ENCODE measurements at places on chromosomes 5 and 9.
A peak's percentile ranks its signal among the peaks of the same experiment; 100 is the strongest.

GRCh38 chr5:134245101-134245604 is 19.3 kb upstream of the PPP2CA start:
- no peak for DNase-seq

DNA sequence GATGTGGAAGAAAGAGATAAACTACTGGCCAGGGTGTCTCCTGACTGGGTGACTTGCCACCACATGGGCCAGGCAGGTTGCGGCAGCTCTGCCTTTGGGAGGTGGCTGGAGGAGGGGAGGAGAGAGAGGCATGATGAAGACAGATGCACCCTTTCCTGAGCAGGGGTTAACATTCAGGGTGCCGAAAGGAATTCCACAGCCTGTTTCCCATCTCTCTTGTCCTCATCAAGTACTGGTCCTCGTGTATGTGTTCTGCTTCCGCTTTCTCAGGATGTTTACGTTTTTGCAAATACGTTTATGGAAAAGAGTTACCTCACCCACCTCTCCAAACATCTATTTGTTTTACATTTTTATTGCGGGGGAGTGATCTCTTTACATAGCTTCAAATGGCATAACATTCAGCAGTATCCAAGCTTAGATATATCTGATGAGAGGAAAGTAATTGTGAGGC is 73.4 kb downstream of the C9orf85 start:
- DNase-seq = no peak

GRCh38 chr9:18598969-18599368 is 125.0 kb downstream of the ADAMTSL1 start:
- DNase-seq = no peak

GRCh38 chr9:128142061-128142460 is 7.2 kb upstream of the LCN2 start:
- DNase-seq = no peak

DNA sequence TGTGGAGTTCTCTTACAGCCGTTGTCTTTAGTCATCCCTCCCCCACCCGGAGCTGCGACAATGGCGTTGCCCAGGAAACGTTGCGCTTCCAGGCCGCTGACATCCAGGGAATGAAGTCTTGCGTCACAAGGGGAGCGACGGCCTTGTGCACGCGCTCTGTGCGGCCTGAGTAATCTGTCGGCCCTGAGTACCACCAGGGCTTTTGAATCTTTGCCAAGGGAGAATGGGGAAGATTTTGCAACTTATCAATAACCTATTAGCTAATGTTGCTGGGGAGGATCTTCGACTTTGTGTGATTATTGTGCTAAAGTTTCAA is at the start of gene SOX30:
Gene SOX30 (minus strand): TSS at position 62 of the 316 bp plus-strand sequence. CDS start 360 bp downstream, outside the sequence.
- DNase-seq = no peak

- no peak for DNase-seq
These were observed 356.9 kb downstream of the SLIT3 start for GRCh38 chr5:168944004-168944403.

- DNase-seq = no peak
These were observed 20.8 kb upstream of the TCERG1 start for GRCh38 chr5:146426305-146426704.

DNA sequence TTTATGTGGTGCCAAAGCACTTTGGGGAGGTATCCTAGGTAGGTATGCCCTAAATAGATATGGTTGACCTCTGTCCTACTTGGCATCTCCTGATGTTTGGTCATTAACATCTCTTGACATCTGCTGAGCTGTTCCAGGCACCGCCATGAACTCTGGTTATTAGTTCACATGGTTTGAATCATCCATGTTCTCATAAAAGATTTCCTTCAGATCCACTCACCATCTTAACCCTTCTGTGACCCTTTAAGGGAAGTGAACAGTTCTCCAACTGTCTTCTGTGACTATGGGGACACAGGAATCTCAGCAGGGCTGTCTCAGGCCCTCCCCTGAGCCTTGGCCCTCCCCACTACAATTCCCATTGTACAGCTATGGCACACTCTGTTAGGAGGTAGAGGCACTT is 167.7 kb downstream of the CDH6 start:
- no peak for DNase-seq

GRCh38 chr9:131784748-131785501 is 45.0 kb upstream of the RAPGEF1 start:
- no peak for DNase-seq

- DNase-seq = no peak
These were observed 253.7 kb upstream of the NFIL3 start for GRCh38 chr9:91677331-91677730.

- no peak for DNase-seq
These were observed 7.6 kb downstream of the BASP1 start for GRCh38 chr5:17224858-17225511.

GRCh38 chr9:68555437-68556150 is 14.9 kb upstream of the TMEM252 start:
- no peak for DNase-seq

DNA sequence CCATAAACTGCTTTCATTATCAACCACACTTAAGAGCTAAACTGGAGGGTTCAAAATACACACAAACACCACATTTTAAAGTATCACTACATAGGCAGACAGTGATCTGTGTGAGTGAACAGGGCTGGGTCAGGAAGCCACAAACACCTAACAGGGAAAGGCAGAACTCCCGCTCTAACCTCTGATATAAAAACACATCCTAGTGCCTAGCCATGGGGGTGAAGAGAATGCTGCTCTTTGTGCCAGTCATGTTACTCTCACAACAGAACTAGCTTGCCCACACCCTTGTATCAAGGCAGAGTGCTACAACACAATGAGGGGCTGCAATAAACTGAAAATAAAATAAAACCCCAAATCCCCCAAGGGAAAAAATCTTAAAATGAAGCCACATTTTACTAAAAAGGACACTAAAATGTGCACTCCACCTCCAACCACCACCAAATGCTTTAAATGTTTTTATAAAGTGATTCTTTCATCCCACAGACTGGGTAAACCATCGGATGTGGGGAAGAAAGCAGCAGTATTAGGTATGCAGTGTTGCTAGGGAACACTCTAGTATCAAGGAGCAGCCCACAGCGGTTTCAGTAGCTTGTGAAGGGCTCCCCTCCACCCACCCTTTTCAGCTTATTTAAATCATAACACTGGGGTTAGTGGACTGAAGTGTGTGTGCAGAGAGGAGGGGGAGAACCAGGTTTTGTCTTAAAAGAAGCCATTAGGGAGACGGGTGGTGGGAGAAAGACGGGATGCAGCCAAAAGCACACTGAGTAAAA is 64.5 kb downstream of the TMEM161B start:
- no peak for DNase-seq

- no peak for DNase-seq
These were observed 134.6 kb upstream of the TUT7 start for GRCh38 chr9:86488794-86489193.

GRCh38 chr9:111891910-111892499 is 4.6 kb upstream of the UGCG start:
- no peak for DNase-seq

- DNase-seq = no peak
These were observed 9.4 kb upstream of the EFNA5 start for GRCh38 chr5:107680099-107680498.

- no peak for DNase-seq
These were observed 2.8 kb downstream of the ZNF608 start for GRCh38 chr5:124743602-124744169.

DNA sequence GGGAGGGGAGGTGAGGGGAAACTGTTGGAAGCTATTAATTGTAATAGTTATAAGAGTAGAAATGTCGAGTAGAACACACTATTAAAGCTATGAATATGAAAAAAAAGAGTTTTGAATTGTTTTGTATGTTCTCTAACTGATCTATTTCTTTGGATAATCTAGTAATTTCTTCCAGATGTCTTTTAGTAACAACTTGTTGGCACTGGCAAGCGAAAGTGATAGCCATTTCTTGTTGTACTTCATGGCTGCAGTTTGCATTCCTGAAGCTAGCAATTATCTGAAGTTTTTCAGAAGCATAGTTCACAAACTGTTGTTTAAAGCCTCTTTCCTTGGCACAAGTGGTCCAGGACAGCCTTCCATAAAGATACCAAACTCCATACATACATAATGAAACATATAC is 49.4 kb upstream of the SPATA31C2 start:
- no peak for DNase-seq

GRCh38 chr9:92608909-92609445 is 61.0 kb downstream of the IPPK start:
- no peak for DNase-seq

DNA sequence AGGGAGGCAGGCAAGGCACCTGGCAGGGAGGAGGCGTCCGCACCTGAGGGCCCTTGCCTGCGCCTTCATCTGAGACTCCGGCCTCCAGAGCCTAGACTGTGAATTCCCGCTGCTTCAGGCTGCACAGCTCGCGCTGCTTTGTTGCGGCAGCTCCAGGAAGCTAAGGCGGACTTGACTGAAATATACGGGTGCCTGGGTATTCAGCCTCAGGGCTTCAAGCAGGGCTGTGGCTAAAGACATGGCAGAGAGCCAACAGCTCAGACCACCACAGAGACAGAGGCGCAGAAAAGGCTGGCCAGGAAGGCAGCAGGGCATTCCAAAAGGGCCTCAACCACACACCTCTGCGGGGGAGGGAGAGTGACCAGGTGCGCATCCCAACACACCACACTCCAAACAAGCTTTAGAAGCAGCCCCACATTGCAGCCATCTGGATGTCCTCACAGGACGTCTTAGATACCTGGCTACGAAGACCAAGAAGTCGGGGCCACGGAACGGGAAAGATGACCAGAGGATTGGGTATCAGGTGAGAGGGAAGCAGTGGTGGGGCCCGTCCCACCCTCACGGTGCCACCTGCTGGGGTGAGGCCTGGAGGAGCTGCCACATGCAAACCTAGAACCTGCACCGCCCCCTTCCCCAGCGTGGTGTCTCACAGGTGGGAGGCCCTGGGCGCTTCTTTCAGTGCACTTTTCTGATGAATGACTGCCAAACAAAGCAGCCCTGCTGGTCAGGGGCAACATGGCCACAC is 1.7 kb upstream of the DPH7 start:
- DNase-seq = no peak

GRCh38 chr5:170603578-170604565 is 100.1 kb downstream of the KCNIP1 start:
- DNase-seq = peak; percentile 62

DNA sequence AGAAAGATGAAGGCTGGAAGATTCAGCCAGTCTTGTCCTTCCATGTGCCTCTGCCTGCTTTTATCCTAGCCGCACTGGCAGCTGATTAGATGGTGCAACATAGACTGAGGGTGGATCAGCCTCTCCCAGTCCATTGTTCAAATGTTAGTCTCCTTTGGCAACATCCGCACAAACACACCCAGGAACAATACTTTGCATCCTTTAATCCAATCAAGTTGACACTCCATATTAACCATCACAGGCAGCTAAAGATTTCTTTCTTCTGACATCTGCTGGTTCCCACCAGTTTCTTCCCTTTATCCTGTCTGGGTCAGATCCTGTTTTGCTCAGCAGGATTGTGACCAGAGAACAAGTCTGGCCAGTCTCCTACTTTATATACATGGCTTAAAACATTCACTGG is 276.5 kb upstream of the TYRP1 start:
- no peak for DNase-seq

- DNase-seq = no peak
These were observed 2.8 kb downstream of the CMBL start for GRCh38 chr5:10304932-10305331.

DNA sequence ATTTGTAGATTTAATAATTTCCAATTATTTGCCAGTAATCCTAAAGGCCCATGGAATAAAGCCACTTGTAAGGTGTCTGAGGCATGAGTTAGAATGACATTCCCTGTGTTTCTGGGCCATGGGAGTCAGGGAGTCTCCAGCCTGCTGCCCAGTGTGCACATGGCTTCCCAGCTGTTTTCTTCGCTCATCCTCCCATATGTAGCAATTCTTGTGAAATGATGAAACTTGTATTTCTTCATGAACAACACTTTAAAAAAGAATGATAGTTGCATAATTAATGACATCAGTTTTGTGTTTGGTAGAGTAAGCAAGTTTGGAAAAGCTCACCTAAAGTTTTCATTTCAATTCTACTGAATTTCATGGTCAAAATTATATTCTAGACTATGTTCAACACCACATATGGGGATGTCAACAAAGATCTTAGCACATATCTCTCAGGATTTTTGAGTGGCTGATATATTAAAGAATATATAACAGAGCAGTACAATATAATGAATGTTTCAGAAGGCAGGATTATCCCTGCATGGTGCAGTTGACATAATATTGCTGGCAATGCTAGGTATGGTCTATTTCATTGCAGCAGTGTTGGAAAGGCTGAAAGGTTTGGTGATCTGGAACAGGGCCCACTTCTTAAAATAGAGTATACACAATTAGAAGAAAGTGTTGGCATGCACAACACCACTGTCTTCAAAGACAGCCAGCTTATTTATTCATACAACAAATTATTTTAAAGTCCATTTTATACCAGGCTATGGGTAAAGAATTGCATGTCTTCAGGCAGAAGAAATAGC is 44.7 kb downstream of the GRIN3A start:
- no peak for DNase-seq

- DNase-seq = no peak
These were observed 104.2 kb upstream of the PANK3 start for GRCh38 chr5:168683247-168683926.

- no peak for DNase-seq
These were observed 352.5 kb upstream of the CYLC2 start for GRCh38 chr9:102642651-102643050.

GRCh38 chr5:67971223-67971830 is 244.2 kb upstream of the PIK3R1 start:
- DNase-seq = no peak

DNA sequence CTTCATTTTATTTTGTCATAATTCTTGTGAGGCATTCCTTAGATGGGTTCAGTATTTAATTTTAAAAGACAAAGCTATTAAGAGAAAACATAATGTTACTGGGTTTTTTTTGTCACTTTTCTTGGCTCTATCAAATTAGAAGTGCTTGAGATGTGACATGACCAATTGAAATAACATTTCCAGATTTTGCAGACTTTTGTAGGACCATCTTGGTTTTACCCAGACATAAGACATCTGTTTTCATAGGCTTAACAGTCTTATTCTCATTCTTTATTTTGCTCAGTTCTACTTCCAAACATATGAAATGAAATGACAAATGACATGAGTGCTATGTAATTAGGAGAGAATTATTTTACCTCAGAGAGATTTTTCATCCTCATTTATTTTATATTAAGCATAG is 19.6 kb downstream of the GPR21 start:
- no peak for DNase-seq

DNA sequence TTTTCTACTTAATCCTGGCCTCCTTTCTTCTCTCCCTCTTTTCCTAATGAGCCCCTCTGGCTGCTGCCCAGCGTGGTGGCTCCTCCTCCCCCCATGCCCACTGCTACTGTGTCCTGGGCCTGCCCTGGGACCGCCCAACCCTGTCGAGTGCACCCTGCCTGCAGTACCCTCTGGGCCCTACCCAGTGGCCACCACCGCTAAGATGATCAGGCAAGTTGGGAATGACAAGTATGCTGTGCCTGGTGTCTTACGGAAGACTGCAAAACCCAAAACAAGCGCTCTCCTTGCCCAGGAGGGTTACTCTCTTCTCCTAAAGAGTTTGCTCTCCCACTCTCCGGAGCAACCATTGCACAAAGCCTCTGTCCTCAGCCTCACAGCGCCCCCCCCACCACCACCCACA is 273.7 kb downstream of the SYK start:
- DNase-seq = no peak

DNA sequence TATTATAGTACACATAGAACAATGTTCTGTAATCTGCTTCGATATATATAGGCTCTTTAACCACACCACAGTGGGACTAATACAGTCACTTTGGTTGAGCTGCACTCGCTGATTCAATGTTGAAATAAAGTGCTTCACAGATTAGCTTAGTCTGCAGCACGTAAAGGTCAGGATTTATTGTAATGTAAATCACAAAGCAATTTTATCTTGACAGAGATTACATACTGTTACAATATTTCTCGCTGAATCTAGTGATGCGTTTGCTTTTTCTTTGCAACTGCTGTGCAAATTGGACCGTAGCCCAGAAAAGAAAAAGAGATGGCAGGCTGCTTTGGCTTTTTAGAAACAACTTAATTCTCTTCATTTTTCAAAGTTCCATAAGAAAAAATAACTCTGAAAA is 52.9 kb downstream of the CETN3 start:
- DNase-seq = no peak
